IPS-NIHi11 (cell line): ENCODE measurements at places on chromosomes 3 and 15.
A peak's percentile ranks its signal among the peaks of the same experiment; 100 is the strongest.

DNA sequence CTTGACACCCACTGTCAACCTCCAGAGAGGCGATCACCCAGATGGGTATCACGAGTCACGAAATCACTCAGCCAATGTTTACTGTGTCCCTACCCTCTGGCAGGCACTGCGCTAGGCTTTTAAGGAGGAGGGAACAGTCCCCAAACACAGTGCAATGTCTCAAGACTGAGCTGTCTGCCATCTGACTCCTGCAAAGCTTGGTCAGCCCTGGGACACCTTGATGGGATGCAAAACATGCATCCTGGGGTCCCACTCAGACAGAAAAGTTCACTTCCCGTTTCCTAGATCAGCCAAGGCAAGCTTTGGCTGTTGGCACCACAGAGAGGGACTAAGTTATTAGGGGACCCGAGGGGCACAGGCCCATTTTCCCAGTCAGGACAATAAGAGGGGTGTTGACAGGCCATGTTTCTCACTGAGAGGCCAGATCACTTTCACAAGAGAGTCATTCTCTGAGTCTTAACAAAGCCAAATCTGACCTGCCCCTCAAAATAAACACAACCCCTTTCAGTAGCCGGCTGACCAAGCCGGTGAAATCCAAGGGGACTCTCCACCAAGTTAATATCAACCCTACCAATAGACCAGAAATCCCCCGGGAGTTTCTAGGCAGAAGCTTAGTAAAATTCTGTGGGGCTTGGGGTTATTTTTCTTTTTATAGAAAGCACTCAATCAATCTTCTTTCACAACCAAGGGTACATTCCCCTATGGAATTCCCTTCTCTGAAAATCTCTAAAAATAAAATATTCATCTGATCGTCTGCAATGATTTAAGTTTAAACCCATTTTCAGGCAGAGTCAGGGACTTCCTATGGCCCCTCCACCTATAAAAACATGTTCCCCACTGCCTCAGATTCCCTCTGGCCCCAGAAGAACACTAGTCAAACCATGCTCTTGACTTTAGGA, 3.5 kb downstream of the RFTN1 start:
- no peak for DNase-seq

- DNase-seq: no peak
These were observed 389.5 kb upstream of the WNT5A start for GRCh38 chr3:55876560-55876959.

DNA sequence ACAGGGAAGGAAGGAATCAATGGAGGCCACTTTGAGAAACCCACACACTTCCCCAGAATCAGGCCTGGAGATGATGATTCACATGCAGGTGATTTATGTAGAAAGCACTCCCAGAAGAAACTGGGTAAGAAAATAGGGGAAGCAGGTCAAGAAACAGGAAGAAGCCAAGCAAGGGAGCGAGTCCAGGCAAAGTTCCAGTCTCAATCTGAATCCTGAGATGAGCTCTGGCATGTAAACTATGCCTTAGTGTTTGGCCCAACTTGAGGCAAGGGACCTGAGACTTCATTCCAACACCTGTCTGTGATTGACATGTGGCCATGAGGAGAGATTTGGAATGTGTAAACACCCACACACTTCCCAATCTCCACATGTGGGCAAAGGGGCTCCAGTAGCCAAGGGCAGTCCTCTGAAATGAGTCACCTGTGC, 61.6 kb upstream of the CTNNB1 start:
- peak; percentile 16 for DNase-seq

DNA sequence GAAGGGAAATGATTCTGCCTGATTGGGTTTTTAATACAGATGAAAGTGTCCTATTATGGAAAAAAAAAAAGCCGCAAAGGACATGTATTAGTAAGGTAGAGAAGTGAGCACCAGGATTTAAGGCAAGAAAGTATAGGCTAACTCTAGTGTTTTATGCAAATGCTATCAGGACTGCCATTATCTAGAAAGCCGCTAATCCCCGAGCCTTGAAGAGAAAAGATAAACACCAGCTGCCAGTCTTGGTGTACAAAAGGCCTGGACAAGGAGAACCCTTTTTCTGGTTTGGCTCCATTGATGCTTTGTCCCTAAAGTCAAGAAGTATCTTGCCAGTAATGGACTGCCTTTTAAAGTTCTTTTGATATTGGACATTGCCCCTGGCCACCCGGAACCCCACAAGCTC, 8.6 kb upstream of the TRIM59 start:
- DNase-seq: no peak

DNA sequence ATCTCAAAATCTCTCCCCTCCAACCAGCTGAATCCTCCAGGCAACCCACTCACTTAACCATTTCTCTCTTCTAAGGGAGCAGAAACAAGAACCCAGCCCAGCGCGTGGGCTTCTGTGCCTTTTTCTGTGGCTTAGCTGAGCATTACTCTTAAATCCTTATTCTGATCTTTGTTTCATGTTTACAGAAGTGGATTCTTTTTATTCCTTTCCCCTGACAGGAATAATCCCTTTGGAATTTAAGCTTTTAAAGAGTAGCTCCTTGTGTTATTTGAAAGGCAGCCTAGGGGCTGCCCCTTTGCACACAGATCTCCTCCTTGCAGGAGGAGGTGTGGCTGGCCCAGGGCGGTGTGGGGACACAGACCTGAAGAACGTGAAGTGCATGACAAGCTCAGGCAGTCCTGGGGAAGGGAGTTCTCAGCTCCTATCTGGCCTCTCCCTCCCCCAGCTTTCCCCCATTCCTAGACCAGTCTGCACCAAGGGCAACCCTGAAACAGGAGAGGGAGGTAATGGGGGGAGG, 77.1 kb upstream of the UBE2E1 start:
- no peak for DNase-seq

DNA sequence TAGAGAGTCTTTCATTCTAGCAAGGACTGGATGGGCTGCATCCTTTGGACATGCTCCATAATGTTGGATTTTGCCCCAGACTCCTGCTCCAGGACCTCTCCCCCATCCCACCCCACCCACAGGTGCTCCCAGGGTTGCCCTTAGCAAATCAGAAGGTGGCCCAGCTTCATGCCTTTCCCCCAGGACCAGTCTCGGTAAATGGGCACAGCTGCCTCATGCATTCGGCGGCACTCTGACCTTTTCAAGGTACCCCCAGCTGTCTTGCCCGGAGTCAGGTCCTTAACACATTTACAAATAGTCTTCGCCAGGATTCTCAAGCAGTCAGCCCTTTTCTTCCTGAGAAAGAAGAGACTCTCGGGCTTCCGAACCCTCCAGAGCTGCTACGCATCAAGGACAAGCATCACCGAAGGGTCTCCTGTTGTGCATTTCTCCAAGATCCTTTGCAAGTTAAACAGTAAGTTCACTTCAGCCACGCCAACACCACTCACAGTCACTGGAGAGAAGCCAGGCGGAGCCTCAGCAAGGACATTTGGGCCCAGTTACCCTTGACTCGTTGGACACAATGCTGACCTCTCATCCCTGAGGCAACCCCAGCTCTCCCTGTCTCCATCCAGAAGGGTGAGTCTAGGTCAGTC, 287.8 kb downstream of the FAM43A start:
- DNase-seq: no peak

- peak; percentile 19 for DNase-seq
These were observed 166.4 kb downstream of the CADPS start for GRCh38 chr3:62708638-62709373.

DNA sequence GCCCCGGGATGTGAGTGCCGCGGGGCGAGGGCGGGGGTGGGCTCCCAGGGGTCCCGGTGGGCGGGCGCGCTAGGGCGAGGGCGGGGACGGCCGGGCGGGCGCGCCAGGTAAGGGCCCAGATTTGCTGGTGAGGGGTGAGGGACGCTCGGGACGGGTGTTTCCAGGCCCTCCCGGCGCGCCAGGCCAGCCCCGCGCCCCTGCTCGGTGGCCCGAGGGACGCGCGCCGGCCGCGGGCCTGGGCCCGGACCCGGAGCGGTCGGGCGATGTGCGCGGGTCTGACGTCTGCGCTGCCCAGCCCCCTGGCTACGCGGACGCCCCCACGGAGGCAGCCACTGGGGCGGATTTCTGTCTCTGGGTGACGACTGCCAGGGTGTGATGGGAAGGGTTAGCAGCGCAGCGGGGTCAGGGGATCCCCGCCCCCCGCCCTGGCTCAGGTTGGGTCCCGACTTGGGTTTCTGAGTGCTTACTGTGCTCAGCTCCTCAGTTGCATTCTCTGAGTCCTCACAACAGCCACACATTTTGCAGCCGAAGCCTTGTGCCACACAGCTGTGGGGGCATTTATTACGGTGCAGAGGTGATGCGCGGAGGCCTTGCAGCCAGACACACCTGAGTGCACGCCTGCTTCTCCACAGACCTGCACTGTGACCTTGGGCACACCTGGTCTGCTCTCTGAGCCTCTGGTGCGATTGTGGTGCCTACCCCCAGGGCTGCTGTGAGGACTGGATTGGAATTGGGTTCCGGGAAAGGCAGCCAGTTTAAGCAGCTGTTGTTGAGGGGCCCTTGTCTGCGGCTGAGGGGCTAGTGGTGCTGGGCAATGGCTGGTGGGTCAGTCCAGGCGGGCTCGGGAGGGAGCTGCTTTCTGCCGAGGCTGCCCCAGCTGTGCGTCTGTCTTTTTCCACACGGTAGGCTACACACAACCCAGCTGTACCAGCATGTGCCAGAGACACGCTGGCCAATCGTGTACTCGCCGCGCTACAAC, 523 bp downstream of the HDAC11 start:
- no peak for DNase-seq

GRCh38 chr3:71395927-71396695, 187.4 kb downstream of the FOXP1 start:
- no peak for DNase-seq

DNA sequence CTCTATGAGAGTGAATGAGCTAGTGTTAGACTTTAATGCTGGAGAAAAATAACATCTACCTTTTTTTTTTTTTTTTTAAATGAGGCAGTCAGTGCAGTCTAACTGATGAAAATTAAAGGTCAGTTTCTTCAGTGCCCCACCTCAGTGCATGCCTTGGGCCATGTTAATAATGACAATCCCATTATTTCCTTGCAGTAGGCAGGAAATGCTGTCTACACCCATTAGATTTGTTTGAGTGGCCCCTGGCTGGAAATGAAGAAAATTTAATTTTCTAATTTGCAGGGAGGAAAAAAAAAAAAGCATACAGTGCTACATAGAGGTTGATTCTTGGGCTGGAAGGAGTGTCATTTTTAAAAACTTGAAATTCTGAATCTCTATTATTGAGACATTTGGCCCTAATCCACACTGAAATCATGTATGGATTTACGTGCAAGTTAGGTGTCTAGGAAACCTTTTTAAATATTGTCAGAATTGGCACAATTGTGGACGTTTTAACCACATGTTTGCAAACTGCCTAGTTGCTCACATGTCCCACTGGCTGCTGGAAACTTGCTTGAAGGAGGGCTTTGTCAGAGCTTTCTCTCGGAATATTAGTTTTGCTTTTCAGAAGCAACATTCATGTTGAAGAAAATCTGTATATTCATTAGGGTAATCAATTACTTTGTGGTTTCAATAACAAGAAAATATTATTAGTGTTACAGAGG, 18.4 kb downstream of the FNDC3B start:
- DNase-seq: no peak

GRCh38 chr15:25683911-25684310, 179.2 kb downstream of the ATP10A start:
- DNase-seq: no peak

DNA sequence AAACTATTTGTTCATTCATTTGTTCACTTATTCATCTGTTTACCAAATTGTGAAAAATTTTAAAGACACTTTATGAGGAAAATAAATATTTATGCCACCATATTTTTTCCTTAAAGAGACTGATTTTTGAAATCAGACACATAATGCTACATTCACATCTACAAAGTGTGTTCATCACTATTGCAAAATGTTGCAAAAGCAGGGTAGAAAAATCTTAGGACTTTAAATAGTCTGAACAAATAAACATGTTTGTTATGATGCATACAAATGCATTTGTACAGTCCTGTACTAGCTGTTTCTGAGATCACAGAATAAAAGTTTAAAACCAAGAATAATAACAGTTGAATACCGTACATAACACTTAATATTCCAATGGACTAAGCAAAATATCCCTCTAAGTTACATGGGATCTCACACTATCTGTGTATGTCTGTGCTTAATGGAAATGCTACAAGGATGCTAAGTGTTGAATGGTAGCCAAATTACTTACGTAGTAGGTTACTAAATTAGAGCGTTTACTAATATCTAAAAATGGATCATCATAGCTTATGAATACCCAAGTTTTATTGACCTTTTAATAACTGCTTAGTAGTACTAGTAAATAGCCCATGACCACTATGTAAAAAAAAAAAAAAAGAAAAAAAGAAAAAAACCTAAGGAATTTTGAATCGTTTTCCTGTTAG, 25.1 kb downstream of the ATP11B start:
- no peak for DNase-seq

- DNase-seq: no peak
These were observed 3.1 kb downstream of the GRIP2 start for GRCh38 chr3:14536837-14537589.

DNA sequence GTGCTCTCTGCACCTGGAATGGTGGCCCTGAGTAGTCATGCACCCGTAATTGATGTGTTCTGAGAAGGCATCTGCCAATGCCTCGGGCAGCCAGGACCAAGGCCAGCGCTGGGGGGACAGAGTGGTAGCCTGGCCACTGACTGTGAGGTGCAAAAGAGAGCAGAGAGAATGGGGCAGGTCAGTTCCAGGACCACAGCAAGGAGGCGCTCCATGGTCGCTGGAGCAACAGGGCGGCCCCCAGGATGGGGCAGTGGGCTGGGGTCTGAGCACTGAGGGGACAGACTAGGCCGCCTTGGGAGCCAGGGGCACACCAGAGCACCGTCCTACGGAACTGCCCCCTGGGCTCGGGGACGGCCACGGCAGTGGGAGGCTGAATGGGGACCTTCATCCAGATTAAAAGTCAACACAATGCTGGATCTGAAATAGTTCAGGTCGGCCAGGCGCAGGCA, 48.3 kb upstream of the IQSEC1 start:
- peak; percentile 57 for DNase-seq

DNA sequence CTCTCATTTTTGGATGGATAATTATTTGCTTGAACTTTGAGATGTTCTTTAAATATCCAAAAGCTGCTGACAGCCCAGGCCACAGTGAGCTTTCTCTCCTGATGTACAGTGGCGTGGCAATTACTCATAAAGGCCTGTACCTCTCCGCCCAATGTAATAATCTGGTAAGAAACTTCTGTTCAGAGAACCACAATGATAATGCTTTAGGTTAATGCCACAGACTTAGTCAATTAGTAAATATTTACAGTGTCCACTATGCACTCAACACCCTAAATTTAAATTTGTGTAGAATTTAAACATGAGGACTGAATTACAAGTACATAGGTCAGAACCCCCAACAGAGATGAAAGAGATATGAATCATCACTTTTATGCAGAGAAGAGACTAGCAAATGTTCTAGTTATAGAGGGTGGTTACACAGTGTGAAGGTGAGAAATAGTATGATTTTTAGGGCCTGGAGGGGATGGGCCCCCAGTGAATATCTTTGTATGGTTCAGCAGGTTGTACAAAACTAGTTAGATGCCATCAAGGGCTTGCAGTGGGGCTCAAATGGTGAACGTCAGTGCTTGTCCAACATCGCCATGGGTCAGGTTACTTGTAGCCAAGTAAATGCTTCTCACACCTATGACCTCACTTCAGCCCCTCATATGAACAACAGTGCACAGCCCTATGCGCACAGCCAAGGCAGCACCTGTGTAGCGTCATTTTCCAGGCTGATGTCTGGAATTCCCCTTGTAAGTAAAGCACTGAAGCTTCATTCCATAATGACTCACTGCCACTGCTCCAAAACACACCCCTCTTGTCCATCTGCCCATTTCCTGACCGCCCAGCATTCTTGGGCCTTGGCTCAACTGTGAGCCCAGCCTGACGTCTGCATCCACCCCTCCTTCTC, 13.3 kb downstream of the ABHD2 start:
- DNase-seq: peak; percentile 56
